ENCODE measurements at places on chromosomes 16 and 17.
A peak's percentile ranks its signal among the peaks of the same experiment; 100 is the strongest.

DNA sequence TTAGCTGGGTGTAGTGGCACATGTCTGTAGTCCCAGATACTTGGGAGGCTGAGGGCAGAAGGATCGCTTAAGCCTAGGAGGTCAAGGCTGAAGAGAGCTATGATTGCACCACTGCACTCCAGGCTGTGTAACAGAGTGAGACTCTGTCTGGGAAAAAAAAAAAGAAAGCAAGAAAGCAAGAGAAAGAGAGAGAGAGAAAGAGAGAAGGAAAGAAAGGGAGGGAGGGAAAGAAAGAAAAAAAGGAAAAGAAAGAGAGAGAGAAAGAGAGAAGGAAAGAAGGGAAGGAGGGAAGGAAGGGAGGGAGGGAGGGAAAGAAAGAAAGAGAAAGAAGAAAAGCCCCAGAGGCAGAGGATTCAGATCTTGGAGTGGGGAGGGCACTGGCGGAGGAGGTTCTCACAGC, 6.5 kb downstream of the DHX58 start:
- DNase-seq, result no peak

DNA sequence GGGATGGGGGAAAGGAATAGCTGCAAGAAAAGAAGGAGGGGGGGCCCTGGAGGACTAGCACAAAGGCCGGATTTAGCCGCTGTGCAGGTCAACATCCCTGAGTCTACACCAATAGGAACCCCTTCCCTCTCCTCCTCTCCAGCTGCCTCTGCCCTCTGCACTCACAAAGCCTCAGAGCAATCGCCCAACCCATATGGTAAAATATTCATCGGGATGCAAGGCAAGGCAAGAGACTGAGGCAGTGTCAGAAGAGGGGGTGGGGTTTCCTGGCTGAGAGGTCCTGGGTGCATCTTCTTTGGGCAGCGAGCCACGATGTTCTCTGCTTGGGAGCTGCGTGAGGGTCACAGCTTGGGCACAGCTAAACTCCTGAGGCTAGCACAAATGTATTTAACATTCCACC, 115.5 kb upstream of the NLRP1 start:
- DNase-seq, result no peak

DNA sequence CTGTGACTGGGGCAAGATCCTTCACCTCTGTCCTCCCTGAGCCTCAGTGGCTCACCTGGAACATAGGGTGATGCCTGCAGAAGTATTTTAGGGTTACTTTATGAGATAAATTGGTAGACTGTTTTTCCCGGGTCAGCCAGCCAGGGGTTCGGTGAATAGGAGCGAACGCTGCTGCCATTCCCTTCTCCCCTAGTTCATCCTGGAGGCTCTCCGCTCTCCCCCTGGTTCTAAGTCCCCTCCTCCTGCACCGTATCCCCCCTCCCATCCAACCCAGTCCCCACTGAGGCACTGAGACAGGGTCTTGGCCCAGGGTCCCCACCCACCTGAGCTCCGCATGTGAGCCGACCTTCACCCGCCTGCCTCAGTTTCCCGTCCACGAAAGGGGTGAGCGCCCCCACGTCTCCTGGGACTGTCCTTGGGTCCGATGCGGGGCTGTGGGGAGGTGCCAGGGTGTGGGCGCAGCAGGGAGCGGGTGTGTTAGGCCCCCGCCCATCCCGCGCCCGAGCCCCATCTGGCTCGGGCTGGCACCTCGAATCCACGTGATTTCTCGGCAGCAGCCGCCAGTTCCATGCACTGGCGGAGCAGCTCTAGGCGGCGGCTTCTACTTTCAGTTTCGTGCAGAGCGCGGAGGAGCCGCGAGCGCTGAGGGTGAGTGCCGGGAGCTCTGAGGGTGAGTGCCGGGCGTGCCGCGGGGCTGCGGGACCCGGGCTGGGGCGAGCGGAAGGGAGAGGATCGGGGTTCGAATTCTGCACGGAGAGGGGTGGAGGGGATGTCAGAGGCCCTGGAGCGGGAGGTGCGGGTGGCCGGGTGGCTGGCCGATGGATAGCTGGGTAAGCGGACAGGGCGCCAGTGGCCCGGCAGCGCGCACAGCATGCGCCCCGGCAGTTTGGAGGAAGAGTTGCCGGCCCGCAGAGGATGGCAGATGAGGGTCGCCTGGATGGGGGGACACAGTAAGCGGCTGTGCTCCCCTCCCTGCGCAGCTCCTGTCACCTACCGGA, at the start of gene NLRC5:
TSS of gene NLRC5 (plus strand) at position 610 of the 998 bp plus-strand sequence. CDS start 31,156 bp downstream, outside the sequence.
- DNase-seq, result peak; percentile 71

DNA sequence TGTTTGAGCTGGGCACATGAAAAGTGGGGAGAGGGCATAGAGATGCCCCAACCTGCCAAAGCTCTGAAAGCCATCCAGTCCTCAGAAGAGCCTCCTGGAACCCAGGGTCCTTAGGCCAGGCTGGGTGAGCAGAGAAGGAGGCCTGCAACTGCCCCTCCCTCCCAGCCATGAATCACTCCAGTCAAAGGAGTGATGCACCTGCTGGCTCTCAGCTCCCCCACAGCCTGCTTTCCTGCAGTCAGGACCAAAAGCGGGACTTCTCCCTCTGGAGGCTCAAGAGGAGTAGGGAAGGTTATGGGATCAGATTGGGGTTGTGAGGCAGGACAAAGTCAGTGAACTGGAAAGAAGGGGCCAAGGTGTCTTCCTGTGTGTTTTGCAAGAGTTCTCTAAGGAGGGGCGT, 145.6 kb downstream of the TMEM132E start:
- DNase-seq, result no peak

DNA sequence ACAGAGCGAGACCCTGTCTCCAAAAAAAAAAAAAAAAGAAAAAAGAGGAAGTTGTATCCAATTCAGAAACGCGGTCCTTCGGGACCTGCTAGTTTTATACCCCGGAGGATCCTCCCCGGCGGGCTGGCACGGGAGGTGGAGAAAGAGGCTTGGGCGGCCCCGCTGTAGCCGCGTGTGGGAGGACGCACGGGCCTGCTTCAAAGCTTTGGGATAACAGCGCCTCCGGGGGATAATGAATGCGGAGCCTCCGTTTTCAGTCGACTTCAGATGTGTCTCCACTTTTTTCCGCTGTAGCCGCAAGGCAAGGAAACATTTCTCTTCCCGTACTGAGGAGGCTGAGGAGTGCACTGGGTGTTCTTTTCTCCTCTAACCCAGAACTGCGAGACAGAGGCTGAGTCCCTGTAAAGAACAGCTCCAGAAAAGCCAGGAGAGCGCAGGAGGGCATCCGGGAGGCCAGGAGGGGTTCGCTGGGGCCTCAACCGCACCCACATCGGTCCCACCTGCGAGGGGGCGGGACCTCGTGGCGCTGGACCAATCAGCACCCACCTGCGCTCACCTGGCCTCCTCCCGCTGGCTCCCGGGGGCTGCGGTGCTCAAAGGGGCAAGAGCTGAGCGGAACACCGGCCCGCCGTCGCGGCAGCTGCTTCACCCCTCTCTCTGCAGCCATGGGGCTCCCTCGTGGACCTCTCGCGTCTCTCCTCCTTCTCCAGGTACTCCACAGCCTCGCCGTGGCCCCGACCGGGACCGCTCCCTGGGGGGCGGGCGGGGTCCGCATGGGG, at the start of gene CDH3:
TSS of gene CDH3 (plus strand) at position 596 of the 779 bp plus-strand sequence. CDS start at position 666, 70 bp downstream.
- DNase-seq, result no peak

- DNase-seq, result no peak
Measured at GRCh38 chr17:79921411-79922115, 82.3 kb upstream of the CBX4 start.

DNA sequence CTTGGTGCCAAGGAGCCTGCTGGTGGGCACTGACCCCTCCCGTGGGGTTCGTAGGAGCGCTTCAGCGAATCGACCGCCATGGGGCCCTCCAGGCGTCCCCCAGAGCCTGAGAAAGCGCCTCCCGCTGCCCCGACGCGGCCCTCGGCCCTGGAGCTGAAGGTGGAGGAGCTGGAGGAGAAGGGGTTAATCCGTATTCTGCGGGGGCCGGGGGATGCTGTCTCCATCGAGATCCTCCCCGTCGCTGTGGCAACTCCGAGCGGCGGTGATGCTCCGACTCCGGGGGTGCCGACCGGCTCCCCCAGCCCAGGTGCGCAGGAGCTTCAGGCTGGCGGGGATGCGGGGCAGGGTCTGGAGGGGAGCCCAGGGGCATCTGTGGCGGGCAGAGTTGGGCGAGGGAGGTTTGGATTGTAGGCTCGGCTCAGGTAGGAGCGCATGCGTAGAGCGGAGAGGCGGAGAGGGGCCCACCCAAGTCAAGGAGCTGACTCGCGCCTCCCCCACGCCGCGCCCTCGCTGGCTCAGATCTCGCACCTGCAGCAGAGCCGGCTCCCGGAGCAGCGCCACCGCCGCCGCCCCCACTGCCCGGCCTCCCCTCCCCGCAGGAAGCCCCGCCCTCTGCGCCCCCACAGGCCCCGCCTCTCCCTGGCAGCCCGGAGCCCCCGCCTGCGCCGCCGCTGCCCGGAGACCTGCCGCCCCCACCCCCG, 19.8 kb downstream of the FMNL1 start:
- no peak for DNase-seq

All from COLO829 (cell line).